ENCODE measurements at places on chromosomes 16 and 17.

DNA sequence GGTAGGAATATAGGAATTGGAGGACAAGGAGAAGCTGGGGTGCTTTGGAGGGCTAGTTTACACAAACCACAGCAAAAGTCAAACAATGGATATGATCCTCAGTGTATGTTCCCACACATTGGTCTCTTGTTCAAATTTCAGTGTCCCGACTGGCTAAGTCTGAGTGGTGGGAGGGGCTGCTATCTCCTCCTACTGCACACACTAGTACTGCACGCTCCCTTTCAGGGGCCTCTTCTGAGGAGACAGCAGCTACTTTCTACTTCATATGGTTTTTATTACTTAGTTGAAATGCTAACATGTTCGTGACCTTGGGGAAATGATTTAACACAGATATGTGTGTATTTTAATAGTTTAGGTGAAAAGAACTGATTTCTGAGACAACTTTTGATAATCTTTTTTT lies 18.8 kb upstream of the KRT10 start:
- DNase-seq, result no peak

GRCh38 chr17:7136266-7136877 lies 21.8 kb upstream of the ASGR2 start:
- DNase-seq, result peak; percentile 57

DNA sequence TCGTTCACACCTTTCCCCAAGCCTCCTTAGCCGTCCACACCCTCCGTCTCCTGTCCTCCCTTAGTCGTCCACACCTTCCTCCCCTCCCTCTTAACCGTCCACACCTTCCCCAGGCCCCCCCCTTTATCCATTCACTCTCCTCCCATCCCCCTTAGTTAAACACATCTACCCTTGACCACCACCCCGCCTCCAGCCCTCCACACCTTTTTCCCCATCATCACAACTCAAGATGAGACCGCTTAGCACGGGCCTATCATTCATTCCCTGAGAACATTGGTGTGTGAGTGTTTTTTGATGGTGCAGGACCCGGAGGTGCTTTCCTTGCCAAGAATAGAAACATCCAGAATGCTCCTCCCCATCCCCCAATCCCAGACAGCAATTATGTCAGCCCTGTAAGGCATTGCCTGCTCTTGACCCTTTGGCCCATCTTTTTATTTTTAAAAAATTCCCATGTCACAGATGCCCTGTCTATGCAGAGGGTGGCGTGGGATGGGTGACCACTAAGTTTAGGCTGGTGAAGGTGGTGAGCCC lies 1.4 kb downstream of the TENT4B start:
- no peak for DNase-seq

DNA sequence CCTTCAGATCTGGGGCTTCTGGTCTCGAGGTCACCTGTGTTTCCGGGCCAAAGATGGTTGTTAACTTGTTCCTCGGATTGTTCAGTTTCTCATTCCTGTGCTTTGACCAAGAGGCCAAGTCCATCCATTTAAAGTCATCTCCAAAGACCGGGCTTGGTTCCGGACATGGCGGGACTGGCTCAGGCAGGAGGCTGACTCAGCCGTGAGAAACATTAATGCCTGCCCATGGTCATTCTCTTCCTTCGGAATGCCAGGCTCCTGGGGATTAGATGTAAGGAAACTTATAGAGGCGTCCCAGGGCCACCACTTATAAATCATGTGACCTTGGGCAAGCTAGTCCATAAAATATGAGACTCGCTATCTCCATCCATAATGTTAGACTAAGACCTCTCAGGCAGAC lies 13.6 kb upstream of the NKD1 start:
- no peak for DNase-seq

- peak; percentile 44 for DNase-seq
These were observed 51.8 kb downstream of the SMPD3 start for GRCh38 chr16:68396481-68396880.

GRCh38 chr17:44217738-44218343 lies 1.6 kb downstream of the UBTF start:
- DNase-seq, result no peak

GRCh38 chr17:61007980-61008379 lies 330.3 kb downstream of the BCAS3 start:
- DNase-seq, result no peak

GRCh38 chr16:11907160-11907970 lies 8.4 kb downstream of the GSPT1 start:
- no peak for DNase-seq

DNA sequence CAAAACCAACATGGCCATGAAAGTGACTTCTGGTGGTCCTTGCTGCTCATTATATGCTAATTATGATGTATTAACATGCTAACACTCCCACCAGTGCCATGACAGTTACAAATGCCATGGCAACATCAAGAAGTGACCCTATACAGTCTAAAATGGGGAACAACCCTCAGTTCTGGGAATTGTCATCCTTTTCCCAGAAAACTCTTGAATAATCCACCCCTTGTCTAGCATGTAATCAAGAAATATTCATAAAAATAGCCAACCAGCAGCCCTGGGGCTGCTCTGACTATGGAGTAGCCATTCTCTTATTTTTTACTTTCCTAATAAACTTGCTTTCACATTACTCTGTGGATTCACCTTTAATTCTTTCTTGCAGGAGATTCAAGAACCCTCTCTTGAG lies 35.9 kb downstream of the DNAJA2 start:
- no peak for DNase-seq

GRCh38 chr17:77528516-77529327 lies 388.0 kb downstream of the SEC14L1 start:
- no peak for DNase-seq

GRCh38 chr16:77647726-77648125 lies 74.6 kb upstream of the NUDT7 start:
- DNase-seq, result no peak

- DNase-seq, result no peak
These were observed 56.6 kb upstream of the RBBP6 start for GRCh38 chr16:24482681-24483202.
